ENCODE measurements at places on chromosomes 3 and 15.

DNA sequence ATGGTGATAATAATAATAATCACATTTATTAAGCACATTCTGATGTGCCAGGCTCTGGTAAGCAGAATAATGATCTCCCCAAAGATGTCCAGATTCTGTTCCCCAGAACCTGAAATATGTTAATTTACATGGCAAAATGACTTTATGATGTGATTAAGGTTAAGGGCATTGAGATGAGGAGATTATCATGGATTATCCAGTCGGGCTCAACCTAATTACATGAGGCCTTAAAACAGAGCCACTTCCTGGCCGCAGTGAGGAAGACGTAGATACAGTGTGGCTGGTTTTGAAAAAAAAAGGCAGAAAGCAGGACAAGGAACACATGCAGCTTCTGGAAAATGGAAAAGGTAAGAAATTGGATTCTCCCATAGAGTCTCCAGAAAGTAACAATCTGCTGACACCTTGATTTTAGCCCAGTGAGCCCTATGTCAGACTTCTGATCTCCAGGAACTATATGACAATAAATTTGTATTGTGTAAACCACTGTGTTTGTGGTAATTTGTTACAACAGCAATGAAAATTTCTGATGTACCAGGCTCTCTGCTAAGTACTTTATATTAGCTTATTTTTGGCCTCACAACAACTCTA is 126.7 kb downstream of the ALCAM start:
- no peak for DNase-seq

DNA sequence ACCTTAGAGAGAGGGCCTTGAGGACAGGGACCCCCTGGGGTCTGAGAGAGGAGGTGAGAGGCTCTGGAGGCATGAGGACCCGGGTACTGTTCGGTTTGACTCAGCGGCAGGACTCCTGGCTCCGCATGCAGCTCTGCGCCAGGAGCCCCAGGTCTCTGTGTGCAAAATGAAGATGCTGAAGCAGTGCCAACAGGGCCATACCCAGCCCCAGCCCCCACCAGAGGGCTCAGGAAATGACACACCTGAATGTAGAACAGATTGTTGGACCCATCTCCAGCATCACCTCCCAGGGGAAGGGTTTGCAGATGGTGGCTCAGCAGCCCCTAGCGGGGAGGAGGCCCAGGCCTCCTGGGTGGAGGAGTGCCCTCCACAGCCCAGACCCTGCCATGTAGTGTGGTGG is 30.2 kb downstream of the EPHB3 start:
- DNase-seq, result no peak

- DNase-seq, result no peak
These were observed 87.3 kb upstream of the IGSF10 start for GRCh38 chr3:151548195-151548594.

DNA sequence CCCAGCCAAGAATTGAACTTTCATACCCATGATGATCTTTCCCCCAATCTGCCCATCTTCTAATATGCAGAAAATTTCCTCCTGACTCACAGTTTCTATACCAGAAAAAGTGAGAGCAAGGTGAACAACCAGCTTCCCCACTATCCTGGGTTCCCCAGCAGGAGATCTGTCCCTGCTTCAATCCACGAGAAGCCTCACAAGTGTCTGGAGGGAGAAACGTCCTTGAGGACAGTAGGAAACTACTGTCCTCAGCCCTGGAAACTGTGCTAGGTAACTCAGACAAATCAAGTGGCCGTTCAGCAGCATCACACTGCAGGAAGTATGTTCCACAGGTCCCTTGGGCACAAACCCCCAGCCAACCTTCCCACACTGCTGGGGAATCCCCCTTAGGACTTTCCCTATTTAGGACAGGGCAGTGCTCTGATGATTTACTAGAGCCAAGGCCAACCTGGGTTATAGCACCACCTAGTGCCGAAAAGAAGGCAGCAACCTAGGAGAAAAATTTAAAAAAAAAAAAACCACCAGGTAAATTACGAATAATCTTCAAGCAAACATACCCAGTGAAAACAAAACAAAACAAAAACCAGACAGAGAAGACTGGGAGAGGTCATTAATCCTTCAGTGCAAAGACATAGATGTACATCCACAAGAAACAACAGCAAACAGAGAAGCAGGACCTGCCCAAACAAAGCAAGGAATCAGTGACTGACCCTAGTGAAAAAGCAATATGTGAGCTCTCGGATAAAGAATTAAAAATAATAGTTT is 36.0 kb downstream of the MORC1 start:
- peak; percentile 46 for DNase-seq

Data from CD4-positive, alpha-beta T cell treated with Interleukin-17A for 1 hour (primary cell).